ENCODE measurements at places on chromosomes 2 and 18.

DNA sequence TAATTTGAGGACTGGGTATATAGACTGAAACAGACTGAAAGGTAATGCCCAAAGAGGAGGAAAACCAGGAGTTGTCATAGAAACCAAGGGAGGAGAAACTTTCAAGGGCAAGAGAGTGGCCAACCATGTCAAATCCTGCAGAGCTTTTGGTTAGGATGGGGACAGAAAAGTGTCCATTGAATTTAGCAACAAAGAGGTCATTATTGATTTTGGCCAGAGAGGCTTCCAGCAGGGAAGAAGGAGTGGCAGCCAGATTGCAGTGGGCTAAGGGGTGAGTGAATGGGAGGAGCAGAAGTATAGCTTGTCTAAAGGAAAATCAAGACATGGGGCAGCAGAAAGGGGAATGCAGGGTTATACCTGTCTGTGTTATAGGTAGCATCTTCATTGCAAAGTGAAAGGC, 194.0 kb downstream of the CAMKMT start:
- no peak for DNase-seq

- DNase-seq, result no peak
Measured at GRCh38 chr18:9608298-9608697, 6.1 kb downstream of the PPP4R1 start.

- DNase-seq, result no peak
Measured at GRCh38 chr2:127569666-127570065, 34.2 kb downstream of the MYO7B start.

GRCh38 chr2:149360106-149360505, 29.7 kb downstream of the LYPD6 start:
- DNase-seq, result no peak

GRCh38 chr2:146124741-146125140, 1604.8 kb upstream of the ZEB2 start:
- DNase-seq, result no peak

DNA sequence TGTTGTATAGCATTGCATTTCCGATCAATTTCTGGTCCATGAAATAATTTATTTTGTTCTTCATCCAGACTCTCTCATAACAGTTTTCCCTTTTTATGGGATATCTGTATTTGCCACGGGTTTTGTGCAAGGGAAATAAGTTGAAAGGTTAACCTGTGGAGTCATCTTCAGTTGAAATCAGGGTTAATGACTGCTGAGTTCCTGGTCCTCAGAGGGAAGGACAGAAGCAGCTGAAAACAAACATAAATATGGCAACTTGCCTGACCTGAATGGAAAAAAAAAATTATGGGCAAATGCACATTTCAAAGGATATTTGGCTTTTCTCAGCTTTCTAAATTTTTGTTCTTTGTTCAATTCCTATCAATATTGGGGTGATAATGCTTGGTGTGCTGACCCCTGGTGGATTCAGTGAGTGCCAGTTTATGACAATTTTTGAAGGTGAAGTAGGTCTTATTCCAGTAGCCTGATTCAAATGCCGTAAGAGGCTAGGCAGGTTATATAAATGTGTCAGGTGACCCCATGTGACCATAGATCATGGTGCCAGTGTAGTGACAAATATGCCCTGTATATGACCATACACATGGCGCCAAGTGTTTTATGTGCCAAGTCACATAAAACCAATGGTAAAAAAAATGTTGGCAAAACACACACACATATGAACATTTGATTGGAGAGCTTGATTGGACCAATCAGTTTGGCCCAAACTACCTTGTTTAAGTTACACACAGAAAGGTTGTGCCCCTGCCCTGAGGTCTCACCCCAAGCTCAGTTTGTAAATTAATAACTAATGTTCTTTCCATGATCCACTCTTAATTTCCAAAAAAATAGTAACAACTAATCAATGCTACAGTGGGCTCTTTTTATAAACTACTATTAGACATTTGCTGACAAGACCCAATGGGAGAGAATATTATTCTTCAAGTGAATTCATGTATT, 47.6 kb upstream of the FAM124B start:
- DNase-seq, result no peak

- DNase-seq, result no peak
Measured at GRCh38 chr2:175247159-175247558, 65.6 kb upstream of the ATP5MC3 start.

DNA sequence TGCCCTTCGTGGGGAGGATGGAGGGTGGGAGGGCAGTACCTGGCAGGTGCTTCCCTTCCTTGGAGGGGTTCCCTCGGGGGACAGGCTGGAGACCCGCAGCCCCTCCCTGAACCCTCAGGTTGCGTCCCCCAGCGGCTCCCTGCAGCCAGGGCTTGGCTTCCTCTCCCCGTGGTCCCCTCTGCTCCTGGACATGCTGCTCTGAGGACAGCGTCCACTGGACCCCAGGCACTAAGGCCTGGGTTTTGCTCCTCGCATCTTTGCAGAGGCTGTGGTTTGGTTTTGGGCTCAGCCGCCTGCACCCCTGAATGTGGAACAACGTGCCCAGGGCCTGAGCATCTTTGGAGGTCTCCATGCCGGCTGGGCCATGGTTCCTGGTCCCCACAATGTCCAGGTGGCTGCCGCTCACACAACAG, 133.5 kb downstream of the PTGR3 start:
- DNase-seq, result no peak

GRCh38 chr2:38671303-38671702, 5.4 kb downstream of the GALM start:
- no peak for DNase-seq

DNA sequence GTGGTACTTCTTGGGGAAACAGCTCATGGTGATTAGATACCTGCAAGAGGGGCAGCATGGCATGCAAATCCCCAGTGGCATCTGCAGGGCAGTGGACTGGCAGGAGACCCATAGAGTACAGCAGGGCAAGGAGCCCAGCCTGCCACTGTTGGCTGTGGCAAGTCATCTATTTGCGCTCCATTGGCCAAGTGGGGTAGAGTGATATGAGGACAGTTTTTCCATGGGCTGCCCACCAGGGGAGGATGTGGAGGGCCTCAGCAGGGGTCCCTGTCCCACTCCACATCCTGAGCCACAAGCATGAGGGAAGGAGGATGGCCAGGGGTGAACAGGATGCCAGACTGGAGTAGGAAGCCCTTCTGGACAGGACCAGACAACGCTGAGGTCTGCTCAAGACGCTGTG, 50.9 kb upstream of the OTOF start:
- no peak for DNase-seq

- DNase-seq, result no peak
Measured at GRCh38 chr2:240567872-240568677, at the start of gene RNPEPL1. TSS of gene RNPEPL1 (plus strand) at chr2:240568484. CDS start at chr2:240568587, 103 bp downstream.

GRCh38 chr18:8750954-8751415, 45.6 kb downstream of the MTCL1 start:
- no peak for DNase-seq

GRCh38 chr2:19038071-19039015, 320.1 kb downstream of the OSR1 start:
- DNase-seq, result no peak

- no peak for DNase-seq
Measured at GRCh38 chr2:168475636-168476035, 19.6 kb downstream of the CERS6 start.

GRCh38 chr2:108280466-108280865, 8.2 kb upstream of the SULT1C2 start:
- DNase-seq, result no peak
